Panc1 (cell line): ENCODE measurements at places on chromosomes 2 and 18.

- DNase-seq, result no peak
Measured at GRCh38 chr2:223113161-223113560, 61.2 kb downstream of the KCNE4 start.

GRCh38 chr2:38634684-38635083 is 31.2 kb upstream of the GALM start:
- DNase-seq, result no peak

DNA sequence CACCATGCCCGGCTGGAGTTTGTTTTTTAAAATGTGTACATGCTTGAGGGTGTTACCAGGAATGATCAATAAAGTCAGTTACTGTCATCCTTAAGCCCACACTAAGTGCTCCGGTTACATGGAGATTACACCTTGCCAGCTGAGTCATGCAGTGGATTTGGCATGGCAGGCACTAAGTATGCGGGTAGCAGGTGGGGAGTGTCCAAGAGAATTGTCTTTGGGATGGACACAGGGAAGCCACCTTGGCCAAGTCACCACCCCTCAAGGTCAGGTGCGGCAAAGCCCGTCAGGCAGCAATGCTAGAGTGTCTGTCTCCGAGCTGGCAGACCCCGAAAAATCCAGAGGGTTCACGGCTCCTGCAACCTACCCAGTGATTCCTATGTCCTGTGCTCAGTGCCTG is 54.8 kb downstream of the GBX2 start:
- DNase-seq, result no peak

DNA sequence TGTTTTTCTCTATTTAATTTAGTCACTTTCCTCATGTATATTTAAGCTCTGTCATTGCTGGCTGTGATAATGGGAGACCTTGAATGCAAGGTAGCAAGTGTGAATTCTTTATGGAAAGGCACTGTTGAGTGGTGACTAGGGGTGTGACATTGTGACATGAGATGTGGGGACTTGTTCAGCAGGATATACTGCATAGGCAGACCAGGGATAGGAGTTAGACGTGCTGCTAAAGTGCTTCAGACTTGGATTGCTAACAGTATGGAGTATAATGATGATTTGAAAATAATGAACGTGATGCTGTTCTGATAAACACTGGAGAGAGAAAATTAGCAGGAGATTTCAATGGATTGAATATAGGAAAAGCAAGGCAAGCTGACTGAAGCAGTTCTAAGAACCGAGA is 135.1 kb downstream of the NCOA1 start:
- no peak for DNase-seq

DNA sequence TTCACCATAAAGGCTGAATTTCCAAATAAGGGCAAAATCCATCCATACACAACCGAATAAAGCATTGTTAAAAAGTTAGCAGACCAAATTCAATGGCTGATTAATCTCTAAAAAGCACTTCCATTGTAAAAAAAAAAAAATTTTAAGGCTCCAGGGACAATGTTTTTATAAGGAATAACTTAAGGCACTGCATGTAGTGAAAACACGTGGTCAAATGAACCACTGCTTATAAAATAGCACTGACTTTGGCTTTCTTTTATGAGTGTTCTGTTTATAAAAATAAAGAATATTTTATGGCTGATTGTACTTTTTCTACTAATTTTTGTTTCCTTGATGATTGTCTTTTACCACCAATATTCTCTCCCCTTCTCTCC is 409.3 kb upstream of the KCNH7 start:
- DNase-seq, result no peak

DNA sequence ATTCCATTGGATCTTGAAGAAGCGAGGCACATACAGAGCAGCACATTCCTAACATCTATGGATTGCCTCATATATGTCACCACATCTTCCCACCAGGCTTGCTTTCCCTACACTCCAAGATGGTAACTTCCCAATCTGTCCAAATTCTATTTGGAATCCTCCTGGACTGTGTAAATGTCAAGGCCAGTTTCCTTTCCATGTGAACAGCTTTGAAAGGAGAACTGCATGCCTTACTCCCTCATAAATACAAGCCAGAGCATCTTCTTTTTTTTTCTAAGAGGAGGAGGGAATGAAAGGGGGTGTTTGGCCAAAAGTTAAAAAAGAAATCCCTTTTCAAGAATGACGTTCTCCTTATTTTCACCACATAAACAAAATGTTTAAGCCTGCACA is 103.8 kb upstream of the OSR1 start:
- no peak for DNase-seq

- DNase-seq, result no peak
Measured at GRCh38 chr2:33505966-33506365, 29.5 kb downstream of the RASGRP3 start.

GRCh38 chr2:200165687-200166086 is 140.8 kb upstream of the SPATS2L start:
- no peak for DNase-seq

DNA sequence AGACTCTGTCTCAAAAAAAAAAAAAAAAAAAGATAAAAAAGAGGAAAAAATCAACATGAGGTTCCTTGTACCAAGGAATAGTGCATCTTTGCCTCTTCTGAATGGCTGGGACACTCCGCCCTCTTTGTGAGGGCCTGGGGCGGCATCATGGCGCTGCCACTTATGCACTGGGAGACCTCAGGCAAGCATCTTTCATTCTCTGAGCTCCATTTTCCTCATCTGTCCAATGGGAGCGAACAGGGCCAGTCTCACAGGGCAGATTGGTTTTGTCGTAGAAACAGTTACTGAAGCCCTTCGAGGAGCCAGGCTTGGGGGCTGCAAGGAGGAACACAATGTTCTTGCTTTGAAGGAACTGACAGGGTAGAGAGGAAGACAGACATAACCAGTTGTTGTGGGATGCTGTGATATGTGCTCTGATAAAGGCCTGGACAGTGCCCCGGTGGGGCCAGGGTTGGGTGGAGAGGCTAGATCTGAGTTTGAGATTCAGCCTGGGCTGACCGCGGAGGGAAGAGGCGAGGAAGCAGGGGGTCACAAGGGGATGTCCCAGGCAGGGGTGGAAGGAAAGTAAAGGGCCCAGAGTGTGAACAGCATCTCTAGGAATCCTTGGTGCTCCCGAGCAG is 14.1 kb downstream of the ZFP36L2 start:
- no peak for DNase-seq

- no peak for DNase-seq
Measured at GRCh38 chr2:112118148-112118547, 20.0 kb upstream of the FBLN7 start.

- DNase-seq, result no peak
Measured at GRCh38 chr2:138298120-138298814, 203.3 kb upstream of the SPOPL start.

DNA sequence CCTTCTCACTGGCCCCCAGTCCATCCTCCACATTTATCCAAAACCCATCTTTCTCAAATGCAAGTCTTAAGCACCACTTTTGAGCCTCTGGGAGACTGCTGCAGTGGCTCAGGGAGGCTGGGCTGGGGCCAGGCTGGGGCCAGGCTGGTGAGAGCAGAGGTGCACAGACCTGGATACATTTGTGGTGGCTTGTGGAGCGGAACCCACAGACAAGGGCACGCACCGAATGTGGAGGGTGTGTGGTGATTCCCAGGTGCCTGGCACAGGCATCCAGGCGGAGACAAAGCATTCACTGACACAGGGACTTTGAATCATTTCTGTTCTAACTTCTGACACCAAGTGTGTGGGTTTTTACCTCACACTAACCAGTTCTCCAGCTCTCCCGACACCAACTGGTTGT is 42.2 kb upstream of the MGAT4A start:
- no peak for DNase-seq

- no peak for DNase-seq
Measured at GRCh38 chr18:25243754-25244153, 108.2 kb downstream of the ZNF521 start.

DNA sequence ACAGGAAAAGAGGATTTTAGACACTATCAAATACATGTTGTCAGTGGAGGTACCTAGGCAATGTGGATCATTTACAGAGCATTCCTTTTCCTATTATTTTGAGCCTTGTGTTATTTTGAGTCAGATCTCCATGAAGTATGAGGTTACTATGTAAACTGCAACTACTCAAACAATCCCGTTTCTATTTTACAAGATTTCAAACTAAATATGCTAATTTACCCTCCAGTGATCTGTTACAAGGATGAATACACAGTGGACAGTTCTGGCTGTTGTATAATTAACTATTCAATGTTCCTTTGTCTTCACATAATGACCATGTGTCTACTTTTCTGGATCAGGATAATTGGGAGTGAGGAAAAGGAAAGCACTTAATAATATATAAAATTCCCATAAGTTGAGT is 4.6 kb downstream of the HOXD1 start:
- no peak for DNase-seq

DNA sequence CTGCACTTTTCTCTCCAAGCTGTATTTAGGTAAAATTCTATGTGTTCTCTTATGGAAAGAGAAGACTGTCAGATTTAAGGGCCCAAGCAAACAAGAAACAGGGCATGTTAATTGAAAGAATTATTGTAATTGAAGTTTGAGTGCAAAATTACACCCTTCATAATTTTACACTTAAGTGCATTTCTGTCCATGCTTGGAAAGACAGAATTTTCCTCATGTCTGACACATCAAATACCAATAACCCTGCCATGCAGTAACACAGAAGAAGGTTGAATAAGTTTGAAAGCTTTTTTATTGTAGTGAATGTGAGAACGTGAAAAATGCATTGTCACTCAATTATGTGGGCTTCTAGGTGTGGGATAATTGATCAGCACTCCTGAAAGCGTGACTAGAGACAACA is 52.9 kb upstream of the PARD3B start:
- DNase-seq, result no peak

DNA sequence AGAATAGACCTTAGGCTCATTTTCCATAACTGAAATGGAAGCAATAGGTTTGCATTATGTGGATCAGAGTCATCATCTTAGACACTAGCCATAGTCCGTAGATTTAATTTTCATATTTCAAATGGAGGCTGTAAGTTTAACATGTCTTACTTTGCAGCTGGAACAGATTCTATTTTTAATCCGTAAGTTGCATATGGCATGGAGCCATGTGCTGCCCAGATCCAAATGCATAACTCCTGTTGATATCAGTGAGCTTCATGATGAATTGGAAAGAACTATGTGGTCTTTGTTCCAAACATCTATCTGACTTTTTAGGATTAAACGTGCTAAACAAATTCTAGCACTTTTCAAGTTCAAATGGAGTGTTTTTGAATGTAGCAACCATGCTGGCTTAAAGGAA is 43.4 kb downstream of the MEIS1 start:
- DNase-seq, result no peak
